Activated T-helper 17 cell treated with anti-CD3 and anti-CD28 coated beads, Interleukin-2, amount 50 U/mL, for 72 hours (primary cell): ENCODE measurements at places on chromosomes 1 and 21. TPM values are rescaled to one million over a fixed set of nuclear protein-coding genes. Genes with fewer than 3 reads are reported as not detected.

CLCA4 gene
- total RNA-seq: not detected

ACKR1 gene
- not detected for total RNA-seq

MAP3K7CL gene
- 9.5 TPM for total RNA-seq

JTB gene
- 89.7 TPM for total RNA-seq

PAFAH2 gene
- total RNA-seq: 8.1 TPM

GNG4 gene
- 2.1 TPM for total RNA-seq

CD52 gene
- 542 TPM for total RNA-seq

TDRD5 gene
- total RNA-seq: not detected

SELENBP1 gene
- not detected for total RNA-seq

SERTAD4 gene
- not detected for total RNA-seq

EFNA3 gene
- 4.1 TPM for total RNA-seq

FCAMR gene
- not detected for total RNA-seq

COL9A2 gene
- 18.9 TPM for total RNA-seq

FCER1G gene
- 1.1 TPM for total RNA-seq

SPRR3 gene
- not detected for total RNA-seq

UBXN10 gene
- total RNA-seq: 0.37 TPM

GRCh38 chr1:6448749-6449631, 17.0 kb downstream of the TNFRSF25 start:
- peak; percentile 75 for ATAC-seq

DNA sequence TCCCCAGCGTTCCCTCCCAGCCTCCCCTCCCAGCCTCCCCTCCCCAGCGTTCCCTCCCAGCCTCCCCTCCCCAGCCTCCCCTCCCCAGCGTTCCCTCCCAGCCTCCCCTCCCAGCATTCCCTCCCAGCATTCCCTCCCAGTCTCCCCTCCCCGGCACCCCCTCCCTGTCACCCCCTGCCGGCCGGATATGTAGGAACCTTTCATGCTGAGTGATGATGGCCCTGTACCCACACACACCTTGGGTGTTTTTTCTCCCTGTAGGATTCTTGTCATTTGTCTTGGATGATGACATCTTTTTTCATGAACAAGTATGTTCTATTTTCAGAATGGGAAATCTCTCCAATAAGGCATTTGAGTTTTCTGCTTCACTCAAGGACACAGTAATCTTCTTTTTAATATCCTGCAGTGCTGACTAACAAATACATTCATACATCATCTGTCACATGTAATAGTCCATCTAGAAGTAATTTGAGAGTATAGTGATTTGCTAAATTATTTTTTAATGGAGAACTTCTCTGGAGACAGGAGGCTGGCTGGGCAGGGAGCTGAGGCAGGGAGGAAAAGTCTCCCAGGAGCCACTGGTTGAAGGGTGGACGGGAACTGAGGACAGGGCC, 19.5 kb downstream of the FTCD start:
- no peak for ATAC-seq

GRCh38 chr1:90851711-90852050, 134.6 kb upstream of the BARHL2 start:
- ATAC-seq: no peak

DNA sequence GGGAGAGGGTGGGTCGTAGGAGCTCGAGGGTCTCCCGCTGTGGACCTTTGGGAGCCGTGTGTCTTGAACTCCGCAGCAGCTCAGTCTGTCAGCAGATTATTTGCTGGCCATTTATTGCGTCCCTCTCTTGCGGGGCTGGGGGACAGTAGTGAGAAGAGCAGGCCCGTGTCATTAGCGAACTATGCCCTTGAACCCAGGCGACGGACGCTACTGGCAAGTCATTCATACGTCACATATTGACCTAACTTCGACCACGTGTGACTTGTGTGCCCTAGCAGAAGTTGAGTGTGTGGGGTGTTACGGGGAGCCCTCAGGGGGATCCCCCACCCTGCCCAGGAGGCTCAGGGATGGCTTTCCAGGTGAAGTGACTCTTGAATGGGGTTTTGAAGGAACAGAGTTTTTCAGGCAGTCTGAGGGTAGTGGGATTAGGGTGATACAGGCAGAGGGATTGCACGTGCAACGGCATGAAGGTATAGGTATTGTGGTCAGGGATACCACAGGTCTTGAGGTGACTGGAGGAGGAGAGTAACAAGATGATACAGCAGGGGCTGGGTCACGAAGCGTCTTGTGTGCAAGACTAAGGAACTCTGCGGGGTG, 13.0 kb downstream of the RCC1 start:
- peak; percentile 75 for ATAC-seq

- ATAC-seq: no peak
These were observed 49.4 kb upstream of the COL18A1 start for GRCh38 chr21:45355573-45355972.

GRCh38 chr21:41195311-41195710, 27.4 kb downstream of the BACE2 start:
- ATAC-seq: no peak

GRCh38 chr1:151815716-151816327, 10.6 kb upstream of the LINGO4 start:
- ATAC-seq: no peak

DNA sequence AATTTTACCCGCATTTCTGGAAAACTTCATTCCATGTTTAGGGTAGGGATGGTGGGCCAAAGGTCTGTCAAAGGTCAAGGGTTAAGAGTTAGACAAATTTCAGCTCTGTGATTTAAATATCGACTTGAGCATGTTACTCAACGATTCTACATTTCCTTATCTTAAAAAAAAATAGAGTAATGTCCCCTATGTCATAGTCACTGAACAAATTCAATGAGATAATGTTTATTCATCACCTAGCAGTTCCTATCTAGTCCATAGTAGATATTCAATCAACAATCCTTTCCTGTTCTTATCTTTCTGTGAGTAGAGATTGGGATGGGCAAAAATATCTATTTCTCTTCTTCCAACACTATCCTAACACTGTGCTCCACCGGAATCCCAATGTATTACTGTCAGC, 1.1 kb upstream of the DYNLT5 start:
- no peak for ATAC-seq

- ATAC-seq: peak; percentile 52
These were observed 27.2 kb upstream of the ITLN2 start for GRCh38 chr1:160981584-160982411.

DNA sequence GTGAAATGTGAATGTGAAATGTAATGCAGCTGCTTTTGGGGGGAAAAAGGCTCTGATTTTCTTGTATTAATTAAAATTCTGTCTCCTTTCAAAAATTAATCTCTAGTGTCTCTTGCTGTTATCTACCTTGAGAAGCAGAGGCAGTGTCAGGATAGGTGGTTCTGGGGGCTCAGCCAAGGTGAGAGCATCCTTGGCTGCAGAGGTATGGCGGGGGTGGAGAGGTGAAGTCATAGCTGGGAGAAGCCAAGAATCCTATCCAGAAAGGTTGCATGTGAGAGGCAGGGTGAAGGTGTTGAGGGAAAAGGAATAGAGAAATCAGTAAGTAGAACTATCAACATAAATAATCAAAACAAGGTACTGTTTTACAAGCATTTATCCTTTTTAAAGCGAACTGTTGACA, 181.2 kb downstream of the CACNA1E start:
- no peak for ATAC-seq

DNA sequence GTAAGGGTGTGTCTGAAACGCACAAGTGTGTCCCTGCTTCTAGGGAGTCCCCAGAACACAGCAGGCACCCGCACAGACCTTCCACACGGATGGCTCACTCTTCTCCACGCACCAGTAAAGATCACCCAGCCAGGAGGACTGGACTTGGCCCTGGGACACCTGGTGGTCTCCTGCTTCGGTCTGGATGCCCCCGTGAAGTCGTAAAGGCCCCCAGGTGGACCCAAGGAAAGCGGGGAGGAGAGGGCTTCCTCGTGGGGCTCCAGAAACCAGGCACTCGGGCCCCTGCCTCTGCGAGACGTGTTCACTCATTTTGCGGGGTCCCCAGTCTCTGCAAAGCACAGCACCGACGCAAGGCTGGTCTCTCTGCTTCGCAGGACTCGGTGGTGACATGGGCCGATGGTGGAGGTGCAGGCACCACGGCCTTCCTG, 20.2 kb upstream of the COL6A2 start:
- ATAC-seq: no peak

GRCh38 chr1:150895618-150896017, 8.7 kb downstream of the CTXND2 start:
- no peak for ATAC-seq

- no peak for ATAC-seq
These were observed 9.3 kb downstream of the LRRC71 start for GRCh38 chr1:156929596-156930238.

DNA sequence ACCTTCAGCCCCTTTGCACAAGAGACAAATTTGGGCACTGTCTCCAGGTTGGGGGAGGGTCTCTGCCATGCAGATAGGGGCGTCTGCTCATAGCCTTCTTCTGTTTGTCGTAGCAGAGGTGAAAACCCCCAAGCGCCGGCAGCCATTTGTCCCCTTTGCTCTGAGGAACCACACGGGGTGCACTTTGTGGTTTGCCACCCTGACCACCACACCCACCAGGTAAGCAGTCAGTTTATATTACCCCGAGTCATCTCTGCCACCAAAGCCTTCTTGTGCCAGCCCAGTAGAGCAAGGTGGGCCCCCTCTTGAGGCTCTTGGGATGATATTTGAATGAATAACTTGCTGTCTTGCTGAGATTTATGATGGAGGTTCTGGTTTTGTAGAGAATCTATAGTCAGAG, 111.8 kb downstream of the VPS13D start:
- no peak for ATAC-seq

DNA sequence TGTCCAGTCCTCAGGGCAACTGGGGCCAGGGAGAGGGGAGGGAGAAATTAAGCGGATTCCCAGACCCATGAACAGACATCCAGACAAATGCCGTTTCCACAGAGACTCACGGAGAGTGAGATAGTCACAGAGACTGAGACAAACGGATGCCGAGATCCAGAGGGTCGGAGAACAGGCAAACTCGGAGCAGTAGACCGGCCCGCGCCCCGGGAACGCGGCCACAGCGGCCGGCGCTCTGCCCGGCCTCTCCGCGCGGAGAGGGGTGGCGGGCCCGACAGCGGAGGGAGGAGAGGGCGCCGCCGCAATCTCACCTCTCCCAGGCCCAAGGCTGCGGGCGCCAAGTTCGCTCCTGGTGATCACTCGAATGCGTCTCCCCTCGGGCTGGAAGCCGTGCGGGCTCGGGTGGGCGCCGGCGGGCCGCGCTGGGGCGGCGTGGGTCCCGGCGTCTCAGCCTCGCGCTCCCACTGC, 831 bp upstream of the FOXD2 start:
- peak; percentile 20 for ATAC-seq

DNA sequence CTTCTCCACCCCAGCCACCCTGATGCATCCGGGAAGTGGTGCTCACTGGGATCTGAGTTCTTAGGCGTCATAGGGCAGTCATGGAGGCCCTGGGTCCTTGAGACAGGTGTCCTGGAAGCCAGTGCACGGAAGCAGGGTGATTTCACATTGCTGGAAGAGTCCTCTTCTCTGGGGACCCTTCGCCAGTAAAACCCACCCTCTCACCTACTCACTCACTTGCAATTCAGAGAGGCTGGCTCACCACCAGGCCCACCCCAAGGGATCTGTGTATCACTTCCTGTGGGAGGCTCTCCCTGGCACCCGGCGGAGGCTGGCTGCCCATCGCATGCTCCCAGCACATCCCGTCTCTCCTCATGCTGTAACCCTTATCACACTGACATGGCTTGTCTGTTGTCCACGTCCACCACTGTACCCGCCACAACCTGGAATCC, 40.2 kb upstream of the EPS8L3 start:
- ATAC-seq: no peak

GRCh38 chr1:18644973-18645746, 14.5 kb downstream of the PAX7 start:
- ATAC-seq: no peak

DNA sequence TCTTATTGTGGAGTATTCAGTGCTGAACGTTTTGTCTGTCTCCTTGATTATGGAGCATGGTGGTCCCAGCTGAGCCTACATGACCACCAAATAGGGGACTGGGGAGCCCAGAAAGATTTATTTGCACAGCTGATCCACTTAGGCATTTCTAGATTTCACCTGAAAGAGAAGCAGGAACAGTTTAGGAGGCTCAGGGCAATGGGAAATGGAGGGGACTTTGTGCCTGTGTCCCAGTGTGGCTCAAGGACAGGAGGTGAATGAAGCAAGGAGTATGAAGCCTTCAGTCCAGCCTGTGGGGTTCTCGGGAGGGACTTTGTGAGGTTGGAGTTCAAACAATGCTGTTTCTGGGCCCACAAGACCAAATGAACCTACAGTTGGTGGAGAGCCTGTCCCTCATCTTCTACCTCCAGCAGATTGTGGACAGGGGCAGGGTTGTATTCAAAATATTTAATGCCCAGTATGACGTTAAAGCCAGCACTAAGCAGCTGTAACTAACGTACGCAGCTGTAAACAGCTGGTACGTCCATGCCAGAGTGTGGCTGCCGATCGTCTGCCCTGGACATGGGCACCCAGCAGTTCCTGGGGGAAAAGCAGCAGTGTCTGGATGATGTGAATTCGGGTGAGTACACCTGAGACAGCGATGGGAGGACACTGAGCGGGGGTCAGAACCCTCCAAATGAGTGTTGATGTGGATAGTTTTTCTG, 164.9 kb upstream of the RAB4A start:
- no peak for ATAC-seq

GRCh38 chr1:150563340-150564038, 14.3 kb downstream of the ADAMTSL4 start:
- peak; percentile 45 for ATAC-seq

- ATAC-seq: no peak
These were observed 56.1 kb downstream of the NPHP4 start for GRCh38 chr1:5936126-5936525.

GRCh38 chr1:155904261-155904660, 6.9 kb downstream of the RIT1 start:
- no peak for ATAC-seq

DNA sequence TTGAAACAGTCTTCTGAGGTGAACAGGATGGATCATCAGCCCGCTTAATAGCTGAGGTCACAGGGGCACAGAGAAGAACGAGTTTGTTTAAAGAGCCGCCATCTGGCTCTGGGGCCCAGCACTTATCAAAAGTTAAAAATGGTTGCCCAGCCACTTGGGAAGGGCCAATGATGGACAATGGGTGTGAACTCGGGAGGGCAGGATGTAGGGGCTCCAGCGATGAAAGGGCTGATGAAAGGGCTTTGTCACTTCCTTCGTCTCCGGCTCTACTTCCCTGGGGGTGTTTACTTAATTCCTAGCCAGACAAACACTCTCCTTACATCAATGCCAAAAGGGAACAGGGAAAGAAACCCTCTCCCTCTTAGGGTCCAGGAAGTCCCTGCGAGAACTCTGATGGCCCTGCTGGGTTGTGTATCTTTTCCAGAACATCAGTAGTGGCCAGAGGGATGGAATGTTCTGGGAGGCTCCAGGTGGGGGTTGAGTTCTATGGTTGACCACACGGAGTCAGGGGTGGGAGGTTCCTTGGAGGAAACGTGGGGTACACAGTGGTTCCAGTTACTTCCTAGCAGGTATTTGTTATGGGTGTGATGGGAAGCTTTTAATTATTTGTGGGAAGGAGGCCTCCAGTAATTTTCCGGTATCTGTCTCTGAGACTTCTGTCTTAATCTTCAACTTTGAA, 9.0 kb upstream of the ABCG1 start:
- ATAC-seq: no peak

- ATAC-seq: no peak
These were observed 68.8 kb upstream of the C1orf174 start for GRCh38 chr1:3968851-3969250.
